ENCODE measurements at places on chromosomes 7 and 10. TPM values are rescaled to one million over a fixed set of nuclear protein-coding genes. Genes with fewer than 3 reads are reported as not detected.

ANKRD7 gene
- total RNA-seq = 0.19 TPM

NODAL gene
- not detected for total RNA-seq

GLRX3 gene
- total RNA-seq = 86.8 TPM

CALN1 gene
- total RNA-seq = not detected

FEZF1 gene
- total RNA-seq = not detected

HOXA5 gene
- 0.85 TPM for total RNA-seq

TMEM270 gene
- total RNA-seq = not detected

GBX1 gene
- not detected for total RNA-seq

NKX1-2 gene
- not detected for total RNA-seq

KLHDC10 gene
- total RNA-seq = 27.4 TPM

ASAH2B gene
- 3.5 TPM for total RNA-seq

HOXA2 gene
- total RNA-seq = 0.28 TPM

CREM gene
- 25.7 TPM for total RNA-seq

C10orf95 gene
- total RNA-seq = not detected

DKK1 gene
- 174 TPM for total RNA-seq

PPP1R17 gene
- not detected for total RNA-seq

C10orf88 gene
- 11.9 TPM for total RNA-seq

PDE1C gene
- 13.0 TPM for total RNA-seq

FAM13C gene
- 3.9 TPM for total RNA-seq

ZNF365 gene
- total RNA-seq = 3.3 TPM

NMT2 gene
- 44.3 TPM for total RNA-seq

MYH16 gene
- not detected for total RNA-seq

LDB3 gene
- total RNA-seq = not detected

CTAGE6 gene
- 0.58 TPM for total RNA-seq

PTPRE gene
- total RNA-seq = 1.7 TPM

ACSM6 gene
- total RNA-seq = not detected

ABCB8 gene
- total RNA-seq = 26.5 TPM

ERVW-1 gene
- total RNA-seq = not detected

Measured in regular cardiac myocyte (primary cell).